KG1 (cell line): ENCODE measurements at places on chromosomes 3 and 15.

DNA sequence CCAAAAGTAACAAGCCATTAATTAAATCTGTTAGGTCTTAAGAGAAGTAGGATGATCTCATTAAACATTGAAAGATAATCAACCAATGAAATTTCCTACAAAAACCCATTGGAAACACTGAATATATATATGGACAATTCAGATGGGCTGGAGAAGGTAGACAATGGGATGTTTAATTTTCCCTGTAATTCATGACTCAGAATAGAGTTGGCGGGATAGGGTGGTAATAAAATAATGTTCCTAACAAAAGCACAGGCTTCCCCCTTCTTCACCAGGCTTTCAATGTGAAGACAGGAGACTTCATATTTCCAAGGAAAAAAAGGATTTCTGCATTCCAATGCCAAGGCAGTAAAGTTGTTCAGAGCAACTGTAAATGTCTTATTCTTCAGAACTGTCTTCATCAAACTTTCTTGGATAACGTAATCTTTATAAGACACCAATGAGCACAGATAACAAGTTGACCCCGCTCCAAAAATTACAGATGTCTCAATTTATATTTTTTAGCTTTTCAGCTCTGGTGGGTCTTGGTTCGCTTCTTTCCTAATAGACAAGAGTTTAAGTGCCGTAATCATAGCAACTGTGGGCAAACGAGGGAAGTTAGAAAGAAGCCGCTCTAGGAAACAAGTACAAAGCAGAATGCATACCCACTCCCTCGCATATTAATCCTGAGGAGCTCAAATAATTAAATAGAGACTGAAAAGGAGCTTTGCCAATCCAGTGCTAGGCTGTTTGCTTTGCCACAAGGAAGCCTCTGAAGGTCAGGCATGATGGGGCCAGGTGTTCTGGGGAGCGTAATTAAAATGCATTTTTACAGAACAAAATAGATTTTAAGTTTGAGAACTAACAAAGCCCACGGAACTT, 377.0 kb downstream of the FOXP1 start:
- DNase-seq: no peak

DNA sequence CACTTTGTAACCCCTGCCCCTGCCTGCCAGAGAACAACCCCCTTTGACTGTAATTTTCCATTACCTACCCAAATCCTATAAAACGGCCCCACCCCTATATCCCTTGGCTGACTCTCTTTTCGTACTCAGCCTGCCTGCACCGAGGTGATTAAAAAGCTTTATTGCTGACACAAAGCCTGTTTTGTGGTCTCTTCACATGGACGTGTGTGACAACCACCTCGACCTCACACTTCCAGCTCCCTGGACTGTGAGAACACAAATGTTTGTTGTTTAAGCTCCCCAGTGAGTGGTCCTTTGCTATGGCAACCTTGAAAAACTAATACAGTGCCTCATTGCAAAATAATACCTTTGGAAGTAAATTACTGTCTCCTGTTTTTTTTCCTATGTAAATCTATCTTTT, 299.2 kb upstream of the POU1F1 start:
- no peak for DNase-seq

- DNase-seq: no peak
These were observed 152.4 kb upstream of the MDFIC2 start for GRCh38 chr3:70464876-70465275.

DNA sequence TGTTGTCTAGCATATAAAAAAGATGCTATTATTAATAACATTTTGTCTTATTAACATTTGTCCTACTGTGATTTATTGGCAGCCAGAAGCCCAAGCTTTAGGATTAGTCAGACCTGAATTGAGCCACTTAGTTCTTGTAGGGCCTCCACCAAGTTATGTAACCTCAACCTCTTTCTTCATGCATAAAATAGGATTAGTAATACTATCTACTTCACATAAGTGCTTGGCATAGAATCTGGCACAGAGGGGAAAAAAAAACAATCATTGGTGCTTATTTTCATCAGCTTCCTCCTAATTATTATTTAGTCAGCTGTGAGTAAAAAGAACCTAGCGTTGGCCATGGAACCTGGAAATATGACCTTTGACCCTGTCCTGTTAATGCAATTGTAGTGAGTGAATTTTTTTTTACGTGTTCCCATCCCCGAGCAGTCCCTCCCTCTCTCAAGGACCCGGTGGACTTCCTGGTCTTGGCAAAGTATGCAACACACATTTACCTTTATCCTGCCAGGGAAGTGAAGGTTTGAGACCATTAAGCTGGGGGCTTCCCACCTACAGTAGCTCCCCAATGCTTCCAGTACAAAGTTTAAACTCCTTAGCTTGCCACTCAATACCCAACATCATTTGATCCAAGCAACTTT, 136.8 kb downstream of the FHIT start:
- DNase-seq: no peak
